ENCODE measurements at places on chromosomes 11 and 22.

- no peak for DNase-seq
These were observed 194.6 kb upstream of the ZC3H12C start for GRCh38 chr11:109898592-109898991.

DNA sequence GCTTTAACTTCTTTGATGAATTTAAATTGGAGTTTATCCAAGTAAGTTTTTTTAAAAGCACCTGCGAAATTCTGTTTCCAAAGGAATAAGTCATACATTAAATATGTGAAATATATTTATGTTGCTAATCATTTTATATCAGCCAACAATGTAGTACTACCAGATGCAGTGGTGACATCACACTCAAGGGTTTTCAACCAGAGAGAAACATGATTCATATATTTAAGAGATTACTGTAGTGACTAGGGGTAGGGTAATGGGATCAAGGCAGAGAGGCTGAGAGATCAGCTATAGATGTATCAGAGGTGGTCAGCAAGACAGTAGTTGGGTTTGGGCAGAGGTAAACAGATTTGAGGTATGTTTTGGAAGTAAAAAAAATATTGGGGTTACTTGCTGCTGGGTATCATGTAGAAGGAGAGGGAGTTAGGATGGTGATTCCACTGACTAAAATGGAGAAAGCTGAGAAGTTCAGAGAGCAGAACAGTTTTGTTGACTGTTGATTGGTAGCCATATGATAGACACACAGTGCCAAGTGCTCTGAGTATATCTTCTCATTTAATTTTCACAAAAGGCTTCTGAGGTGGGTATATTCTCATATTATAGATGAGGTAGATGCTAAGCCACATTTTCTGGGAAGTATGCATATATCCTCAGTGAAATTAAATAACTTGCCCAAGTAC, 39.4 kb downstream of the CEP57 start:
- no peak for DNase-seq

DNA sequence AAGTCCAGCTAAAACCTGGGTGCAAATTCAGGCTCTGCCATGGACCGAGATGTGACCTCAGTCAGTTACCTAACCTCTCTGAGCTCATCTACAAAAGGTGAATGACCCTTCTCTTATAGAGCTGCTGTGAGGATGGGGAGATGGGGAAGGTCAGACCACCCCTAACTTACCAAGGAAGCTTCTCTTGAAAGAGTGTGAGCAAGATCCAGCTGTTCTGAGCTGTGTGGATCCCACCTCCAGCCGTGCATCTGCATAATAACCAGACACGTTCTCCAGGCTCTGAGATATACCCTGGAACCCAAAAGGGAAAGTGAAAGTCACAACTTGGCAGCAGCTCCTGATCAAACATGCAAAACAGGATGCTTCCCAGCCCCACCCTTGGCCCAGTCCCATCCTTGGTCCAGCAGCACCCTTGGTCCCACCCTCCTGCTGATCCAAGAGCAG, at the start of gene APOL3:
APOL3 (minus strand) TSS at position 257 of the 444 bp plus-strand sequence. CDS start 11,700 bp downstream, outside the sequence.
- DNase-seq, result no peak

- DNase-seq, result no peak
These were observed 75.1 kb downstream of the BMAL1 start for GRCh38 chr11:13352711-13353110.

DNA sequence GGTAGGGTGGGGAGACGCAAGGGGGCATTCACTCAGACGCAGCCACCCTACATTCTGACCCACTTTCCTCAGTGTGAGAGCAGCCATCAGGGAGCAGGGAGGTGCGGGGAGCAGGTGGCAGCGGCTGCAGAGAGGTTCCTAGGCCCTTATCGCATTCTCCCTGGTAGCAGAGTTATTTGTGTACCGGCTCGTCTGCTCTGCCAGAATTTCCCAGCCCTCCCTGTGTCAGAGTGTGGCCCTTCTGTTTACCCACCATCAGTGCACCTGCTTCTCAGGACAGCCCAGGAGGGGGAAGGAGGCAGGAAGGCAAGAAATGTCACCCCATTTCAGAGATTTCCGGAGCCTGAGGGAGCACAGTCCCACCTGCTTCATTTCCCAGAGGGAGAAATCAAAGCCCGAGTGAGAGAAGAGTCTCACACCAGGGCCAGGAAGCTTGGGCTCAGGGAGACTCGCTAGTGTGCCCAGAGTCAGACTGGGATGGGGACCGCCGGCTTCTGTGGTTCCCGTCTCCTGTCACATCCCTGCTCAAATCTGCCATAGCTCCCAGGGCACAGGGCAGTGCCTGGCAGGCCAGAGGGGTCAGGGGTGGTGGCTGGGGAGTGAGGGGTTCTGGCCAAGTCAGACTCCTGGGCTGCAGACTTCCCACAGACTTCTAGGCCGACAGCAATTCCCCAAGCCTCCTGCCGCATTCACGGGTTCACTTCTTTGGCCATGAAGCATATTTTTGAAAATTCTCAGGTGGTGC, 49.7 kb downstream of the ARRB1 start:
- no peak for DNase-seq
